CD4-positive, alpha-beta T cell treated with Interleukin-2 at 100 ng/mL for 4 hours (primary cell): ENCODE measurements at places on chromosomes 5 and 9.
A peak's percentile ranks its signal among the peaks of the same experiment; 100 is the strongest.

GRCh38 chr5:144329681-144330080 lies 159.0 kb downstream of the KCTD16 start:
- DNase-seq: no peak

DNA sequence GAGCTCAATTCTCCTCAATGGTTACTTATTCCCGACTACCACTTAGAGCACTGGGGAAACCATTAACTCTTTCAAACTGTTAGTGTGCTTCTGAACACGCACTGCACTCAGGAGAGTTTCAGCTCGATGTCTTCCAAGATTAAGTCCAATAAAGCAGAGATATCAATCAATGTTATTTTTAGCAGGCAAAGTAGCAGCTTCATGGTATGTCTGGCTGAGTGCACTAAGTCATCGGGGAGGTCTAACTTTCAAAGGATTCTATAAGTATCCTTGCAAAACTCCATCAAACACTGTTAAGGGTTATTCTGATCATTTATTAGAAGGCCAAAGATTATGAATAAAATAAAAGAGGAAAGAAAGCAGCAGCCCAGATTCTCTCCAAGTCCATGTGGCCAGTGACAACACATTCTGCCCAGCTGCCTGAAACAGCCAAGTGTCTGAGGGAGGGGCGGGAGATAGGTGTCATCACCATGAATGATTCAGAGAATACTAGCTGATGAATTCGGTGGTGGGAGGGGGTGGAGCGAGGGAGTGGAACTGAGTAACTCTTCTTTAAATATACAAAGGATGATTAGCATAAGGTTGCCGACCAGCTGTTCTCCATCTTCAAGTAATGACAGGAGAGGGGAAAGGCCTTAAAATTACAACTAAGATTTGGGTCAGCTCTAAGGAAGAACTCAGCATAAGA lies 21.3 kb downstream of the NREP start:
- no peak for DNase-seq

DNA sequence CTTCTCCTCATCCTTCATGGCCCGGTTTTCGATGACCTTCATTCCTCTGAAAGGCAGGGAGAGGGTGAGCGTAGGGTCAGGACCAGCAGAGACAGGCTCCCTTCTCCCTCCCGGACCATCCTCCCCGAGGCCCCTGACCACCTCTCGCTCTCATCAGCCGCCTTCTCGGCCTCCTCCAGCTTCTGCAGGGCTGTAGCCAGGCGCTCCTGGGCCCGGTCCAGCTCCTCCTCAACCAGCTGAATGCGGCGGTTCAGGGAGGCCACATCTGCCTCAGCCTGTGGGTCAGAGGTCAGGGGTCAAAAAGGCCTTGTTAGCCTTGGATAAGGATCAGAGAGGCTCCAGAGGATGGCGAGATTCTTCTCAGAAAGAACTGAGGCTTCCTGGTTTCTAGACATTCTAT lies 4.2 kb downstream of the TPM2 start:
- DNase-seq: no peak

DNA sequence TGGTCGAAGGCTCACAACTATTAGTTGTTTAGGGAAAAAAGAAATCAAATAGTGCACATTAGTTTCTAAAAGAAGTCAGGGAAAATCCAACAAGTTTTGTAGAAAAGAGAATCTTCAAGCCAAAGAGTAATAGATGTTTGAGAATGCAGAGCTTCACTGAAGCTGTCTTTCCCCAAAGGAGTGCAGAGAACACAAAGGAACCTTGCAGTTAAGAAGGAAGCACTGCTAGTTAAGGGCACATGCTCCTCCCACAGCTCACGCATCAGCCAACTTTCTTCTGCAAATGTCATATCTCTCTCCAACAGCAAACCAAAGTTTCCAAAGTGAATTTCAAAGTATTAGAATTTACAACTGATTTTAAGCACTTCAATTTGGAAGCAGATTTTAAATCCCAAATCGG lies 116.4 kb upstream of the FST start:
- no peak for DNase-seq

- no peak for DNase-seq
These were observed 53.9 kb upstream of the ZFR start for GRCh38 chr5:32498484-32498883.

- DNase-seq: no peak
These were observed 11.3 kb downstream of the CKMT2 start for GRCh38 chr5:81244451-81244850.

- DNase-seq: no peak
These were observed 10.5 kb downstream of the SLC2A8 start for GRCh38 chr9:127407492-127407843.

DNA sequence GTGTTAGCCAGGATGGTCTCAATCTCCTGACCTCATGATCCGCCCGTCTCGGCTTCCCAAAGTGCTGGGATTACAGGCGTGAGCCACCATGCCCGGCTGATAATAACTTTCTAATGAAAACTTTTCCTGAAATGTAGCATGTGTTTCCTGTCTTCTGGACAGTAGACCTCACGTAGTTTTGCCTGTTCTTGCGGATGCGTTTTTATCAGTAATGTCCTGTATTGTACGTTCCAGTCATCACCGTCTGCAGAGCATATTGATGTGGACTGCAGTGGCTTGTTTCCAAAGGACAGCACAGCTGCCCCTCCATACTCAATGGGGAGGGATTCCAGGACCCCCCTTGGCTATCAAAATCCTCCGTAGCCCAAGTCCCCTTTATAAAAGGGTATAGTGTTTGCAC lies 12.8 kb downstream of the EXOC3 start:
- no peak for DNase-seq

DNA sequence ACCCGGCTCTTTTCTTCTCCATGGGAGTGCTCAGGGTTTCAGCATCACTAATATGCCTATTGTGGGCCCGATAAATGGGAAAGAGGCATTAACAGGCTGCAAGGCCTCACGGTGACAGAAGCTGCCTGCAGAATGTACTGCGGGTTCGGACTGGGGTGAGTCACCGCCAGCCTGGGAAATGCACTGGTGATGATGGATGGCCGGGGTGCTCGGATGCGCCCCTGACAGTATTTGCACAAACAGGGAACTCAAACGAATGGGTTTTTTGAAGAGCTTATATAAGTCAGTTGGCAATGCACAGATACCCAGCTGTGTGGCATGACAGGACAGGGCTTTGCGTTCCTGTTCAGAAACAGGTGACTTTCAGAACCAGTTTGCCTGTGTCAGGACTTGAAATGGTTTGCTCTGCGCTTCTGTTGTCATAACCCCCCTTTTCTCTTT lies 42.0 kb upstream of the PITX1 start:
- DNase-seq: no peak

GRCh38 chr9:17088566-17088965 lies 46.3 kb upstream of the CNTLN start:
- DNase-seq: no peak

DNA sequence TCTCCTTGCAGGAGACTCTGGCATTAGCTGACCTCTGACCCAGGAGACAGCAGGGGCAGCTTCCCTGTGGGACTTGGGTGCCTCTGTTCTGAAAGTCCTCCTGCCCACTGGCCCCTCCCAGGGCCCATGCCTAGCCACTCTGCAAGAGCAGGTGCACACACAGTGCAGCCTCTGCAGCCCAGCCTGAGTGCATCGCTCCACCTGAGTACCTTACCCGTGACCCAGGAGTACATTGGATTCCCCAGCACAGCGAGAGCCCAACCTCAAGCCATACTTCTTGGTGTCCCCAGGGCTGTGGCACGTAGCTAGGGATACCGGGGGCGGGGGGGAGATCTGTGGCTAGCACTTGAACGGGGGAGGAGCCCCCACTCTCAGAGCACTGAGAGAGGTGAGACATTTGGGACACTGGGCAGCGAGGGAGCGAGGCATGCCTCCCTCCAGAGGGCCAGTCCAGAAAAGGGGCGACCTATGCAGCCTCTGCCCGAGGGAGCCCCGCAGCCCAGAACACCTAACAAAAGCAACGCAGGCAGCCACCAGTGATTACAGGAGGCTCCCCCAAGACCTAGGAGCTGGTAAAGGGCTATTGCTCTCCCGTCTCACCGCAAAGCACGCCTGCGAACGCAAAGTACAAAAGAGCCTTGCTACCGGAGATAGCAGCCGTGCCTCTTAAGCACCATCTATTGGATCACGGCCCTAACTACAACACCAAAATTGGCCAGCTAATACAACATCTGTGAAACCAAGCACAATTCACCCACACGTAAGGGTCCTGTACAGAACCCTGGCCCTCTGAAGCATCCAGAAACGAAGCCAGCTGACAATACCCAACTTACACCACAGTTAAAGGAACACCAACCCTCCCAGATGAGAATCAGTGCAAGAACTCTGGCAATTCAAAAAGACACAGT lies 826 bp upstream of the PRDM9 start:
- no peak for DNase-seq

- no peak for DNase-seq
These were observed 466.1 kb downstream of the TLR4 start for GRCh38 chr9:118170032-118170955.

GRCh38 chr5:43207601-43208000 lies 15.6 kb downstream of the NIM1K start:
- no peak for DNase-seq

- no peak for DNase-seq
These were observed 140.4 kb upstream of the RPS23 start for GRCh38 chr5:82418608-82418950.

GRCh38 chr9:98516897-98517503 lies 191.7 kb downstream of the GABBR2 start:
- DNase-seq: no peak

- no peak for DNase-seq
These were observed 1.6 kb upstream of the THBS4 start for GRCh38 chr5:80033513-80033912.

DNA sequence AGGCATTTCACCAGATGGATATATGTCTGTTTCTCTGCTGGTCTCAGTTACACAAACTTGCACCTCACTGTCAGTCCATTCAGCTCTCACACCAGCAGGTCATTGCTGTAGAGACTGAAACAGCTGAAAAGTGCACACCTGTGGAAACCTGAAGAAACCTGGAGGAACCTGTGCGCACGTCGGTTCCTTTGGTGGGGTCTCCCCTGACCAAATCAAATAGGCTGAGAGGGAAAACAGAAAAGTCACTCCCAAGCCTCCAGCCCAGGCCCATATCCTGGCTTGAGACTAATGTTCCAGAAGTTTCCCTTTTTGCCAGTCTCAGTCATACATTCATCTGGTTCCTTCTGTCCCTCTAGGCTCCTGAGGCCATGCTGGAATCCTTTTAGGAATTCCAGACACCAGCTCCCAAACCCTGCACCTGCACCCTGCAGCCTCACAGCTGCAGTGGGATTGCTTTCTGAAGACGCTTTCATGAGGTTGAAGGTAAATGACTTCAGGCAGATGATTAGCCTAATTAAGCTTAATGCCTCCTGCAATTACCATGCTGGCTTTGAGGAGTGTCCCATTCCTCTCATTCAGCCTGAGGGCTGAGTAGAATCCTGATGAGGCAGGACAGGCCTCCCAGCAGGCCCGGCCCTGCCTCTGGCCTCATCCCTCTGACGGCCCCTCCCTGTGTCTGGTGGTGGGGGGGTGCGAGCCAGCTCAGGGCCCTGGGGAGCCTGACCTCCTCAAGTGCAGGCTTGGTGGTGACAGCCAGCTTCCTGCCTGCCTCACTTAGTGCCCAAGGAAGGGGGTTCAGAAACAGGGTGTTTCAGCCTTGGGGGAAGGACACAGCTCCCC lies 24.3 kb upstream of the CXCL14 start:
- no peak for DNase-seq

DNA sequence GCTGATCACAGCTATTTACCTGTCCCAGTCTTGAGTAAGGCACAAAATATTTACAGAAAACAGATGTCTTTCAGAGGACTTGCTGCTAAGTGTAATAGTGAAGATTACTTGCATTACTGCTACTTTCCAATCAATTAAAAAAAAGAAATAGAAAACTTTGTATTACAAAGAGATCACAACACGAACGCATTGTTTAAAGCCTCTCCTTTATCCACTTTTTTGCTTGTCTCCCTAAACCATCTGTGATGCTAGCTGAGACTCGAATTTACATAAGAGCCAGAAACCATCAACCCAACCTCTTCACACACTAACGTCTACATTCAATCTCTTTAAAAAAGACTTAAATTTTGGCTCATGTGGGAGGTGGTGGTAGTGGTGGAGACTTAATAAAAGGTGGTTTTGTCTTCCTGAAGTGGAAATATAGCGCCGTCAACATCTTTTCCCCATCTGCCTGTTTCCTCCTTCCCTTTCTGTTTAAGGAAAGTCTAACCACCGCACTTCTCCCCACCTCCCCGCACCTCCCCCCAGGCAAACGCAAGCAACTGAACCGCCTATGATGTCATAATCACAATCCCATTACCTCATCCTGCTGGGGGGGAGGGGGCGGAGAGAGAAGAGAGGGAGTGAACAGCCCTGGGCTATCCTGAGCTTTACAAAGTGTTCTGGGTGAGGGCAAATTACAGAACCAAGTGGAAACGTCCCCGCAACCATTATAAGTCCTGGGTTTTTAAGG lies 948 bp upstream of the FAM53C start:
- no peak for DNase-seq

- DNase-seq: no peak
These were observed 143.9 kb upstream of the MOCS2 start for GRCh38 chr5:53253421-53253871.

- peak; percentile 15 for DNase-seq
These were observed 36.6 kb upstream of the MYORG start for GRCh38 chr9:34413231-34413852.

DNA sequence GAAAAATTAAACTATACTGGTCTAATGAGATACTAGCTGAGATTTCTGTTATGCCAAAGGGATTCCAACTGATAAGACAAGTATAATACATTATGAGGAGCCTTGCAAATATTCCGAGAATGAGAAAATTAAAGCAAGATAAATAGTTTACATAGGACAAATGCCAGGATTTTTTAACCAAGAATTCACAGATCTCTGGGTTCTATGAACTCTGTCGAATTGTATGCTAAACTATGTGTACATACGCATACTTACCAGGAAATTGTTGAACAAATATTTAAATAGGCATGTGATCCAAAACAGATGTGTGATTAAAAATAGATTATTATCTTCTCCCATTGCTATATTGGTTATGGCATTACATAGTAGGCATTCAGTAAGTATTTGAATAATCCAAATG lies 616.6 kb downstream of the GABRG2 start:
- no peak for DNase-seq

GRCh38 chr9:18296702-18297055 lies 177.3 kb upstream of the ADAMTSL1 start:
- no peak for DNase-seq
